ENCODE measurements at places on chromosomes 1 and 21. TPM values are rescaled to one million over a fixed set of nuclear protein-coding genes. Genes with fewer than 3 reads are reported as not detected.

The MMP23B gene
- total RNA-seq: 0.31 TPM

The CCDC24 gene
- total RNA-seq: 7.2 TPM

The SMPDL3B gene
- total RNA-seq: not detected

The LCA5L gene
- total RNA-seq: not detected

DNA sequence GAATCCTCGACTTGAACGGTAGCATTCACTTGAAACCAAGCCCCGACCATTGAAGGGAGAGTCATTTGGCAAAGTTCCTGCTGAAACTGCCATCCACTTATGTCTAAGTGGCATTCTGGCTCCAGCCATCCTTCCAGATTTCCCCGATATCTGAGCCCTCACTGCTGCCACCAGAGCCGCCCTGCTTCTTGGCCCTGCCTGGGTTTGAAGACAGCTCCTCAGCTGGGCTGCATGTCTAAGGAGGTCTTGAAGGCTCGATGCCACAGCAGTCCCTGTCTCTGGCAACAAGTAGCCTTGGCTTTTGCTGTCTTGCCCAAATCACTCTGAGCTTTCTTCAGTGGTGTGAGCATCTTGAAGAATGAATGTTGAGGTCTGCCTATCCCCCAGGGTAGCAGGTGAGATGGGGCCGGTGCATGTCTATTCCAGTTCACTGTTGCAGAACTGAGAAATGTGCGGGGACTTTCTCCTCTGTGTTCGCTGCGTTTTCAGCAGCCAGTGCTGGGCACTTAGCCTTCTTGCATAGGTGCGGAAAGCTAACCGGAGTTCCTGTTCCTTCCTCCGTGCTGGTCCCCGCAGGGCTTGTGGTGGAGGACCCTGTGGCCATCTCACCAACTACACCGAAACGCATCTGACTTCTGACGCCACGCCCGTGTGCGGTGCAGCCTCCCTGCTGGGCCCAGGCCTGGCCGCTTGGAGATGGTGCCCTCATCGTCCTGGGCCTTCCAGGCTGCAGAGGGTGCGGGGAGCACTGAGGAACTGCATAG is 29.2 kb downstream of the MAN1C1 start:
- no peak for DNase-seq
